ENCODE measurements at places on chromosomes 1 and 21.
A peak's percentile ranks its signal among the peaks of the same experiment; 100 is the strongest.

DNA sequence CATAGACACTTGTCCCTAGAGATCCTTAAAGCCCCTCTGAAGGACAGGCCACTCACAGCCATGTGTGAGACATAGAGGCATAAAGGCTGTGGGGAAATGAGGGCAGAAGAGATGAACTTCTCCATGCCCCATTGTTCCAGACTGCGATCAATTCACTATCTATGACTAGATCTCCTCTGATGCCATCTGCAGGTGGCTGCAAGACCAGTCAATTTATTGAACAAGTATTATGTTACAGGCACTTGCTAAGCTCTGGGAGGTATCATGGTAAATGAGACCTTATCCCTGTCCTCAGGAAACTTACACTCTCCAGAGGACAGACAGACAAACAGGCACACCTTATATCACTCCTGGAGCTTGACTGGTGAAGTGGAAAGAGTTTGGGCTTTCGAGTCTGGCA, 22.9 kb downstream of the UBIAD1 start:
- no peak for DNase-seq

- peak; percentile 80 for DNase-seq
Measured at GRCh38 chr1:168767894-168768584, 39.0 kb upstream of the DPT start.

DNA sequence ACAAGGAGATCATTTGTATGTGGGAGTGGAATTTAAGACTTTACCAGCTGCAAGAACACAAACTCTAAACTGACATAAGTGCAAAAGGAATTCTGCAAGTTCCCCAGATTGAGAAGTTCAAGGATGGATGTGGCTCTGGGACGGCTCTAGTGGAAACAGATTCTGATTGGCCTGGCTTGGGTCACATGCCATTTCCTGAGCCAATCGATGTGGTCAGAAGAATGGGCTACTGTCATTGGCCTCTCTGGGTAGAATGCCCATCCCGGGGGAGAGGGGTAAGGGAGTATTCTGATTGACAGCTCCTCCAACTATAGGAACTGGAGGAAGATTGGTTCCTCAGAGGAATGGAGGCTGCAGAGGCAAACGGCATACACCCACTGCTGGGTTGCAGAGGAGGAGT, 6.0 kb upstream of the IFNLR1 start:
- peak; percentile 27 for DNase-seq

DNA sequence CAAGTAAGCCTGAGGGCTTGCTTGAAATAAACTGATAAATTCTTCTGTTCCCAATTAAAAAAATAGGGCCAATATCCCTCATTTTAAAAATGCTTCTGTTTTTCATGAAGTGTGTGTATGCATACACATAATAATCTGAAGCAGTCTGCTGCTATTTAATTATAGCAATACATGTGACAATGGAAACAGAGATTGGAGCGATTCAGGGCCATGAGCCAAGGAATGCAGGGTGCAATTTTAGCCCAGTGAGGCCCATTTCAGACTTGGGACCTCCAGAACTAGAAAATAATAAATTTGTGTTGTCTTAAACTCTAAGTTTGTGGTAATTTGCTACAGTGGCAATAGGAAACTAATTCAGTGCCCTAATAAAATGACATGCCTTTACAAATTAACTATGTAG, 264.9 kb downstream of the LTN1 start:
- DNase-seq, result no peak

GRCh38 chr1:192399161-192399560, 82.4 kb downstream of the RGS21 start:
- DNase-seq, result no peak

DNA sequence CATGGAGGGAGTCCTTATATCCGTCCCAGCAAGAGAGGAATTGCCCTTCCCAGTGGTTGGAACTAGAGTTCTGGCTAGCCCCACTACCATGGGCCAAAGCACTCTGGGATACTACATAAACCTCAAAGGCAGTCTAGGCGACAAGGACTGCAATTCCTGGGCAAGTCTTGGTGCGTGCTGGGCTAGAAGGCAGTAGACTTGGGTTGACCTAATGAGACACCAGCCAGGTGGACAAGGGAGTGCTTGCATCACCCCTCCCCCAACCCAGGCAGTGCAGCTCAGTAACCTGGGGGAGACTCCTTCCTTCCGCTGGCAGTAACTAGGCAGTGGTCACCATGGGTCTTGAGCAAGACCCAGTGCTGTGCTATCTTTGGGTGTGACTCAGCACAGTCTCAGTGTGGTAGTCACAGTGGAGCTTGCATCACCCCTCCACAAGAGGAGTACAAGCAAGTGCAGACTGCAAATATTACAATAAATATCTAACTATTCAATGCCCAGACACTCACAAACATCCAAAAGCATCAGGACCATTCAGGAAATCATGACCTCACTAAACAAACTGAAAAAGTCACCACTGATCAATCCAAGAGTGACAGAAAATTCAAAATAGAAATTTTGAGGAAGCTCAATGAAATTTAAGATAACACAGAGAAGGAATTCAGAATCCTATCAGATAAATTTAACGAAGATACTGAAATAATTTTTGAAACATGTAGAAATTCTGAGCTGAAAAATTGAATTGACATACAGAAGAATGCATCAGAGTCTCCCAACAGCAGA, 84.7 kb upstream of the LYPLAL1 start:
- DNase-seq, result no peak

- DNase-seq, result no peak
Measured at GRCh38 chr1:42429603-42430002, 26.2 kb downstream of the ZMYND12 start.

- DNase-seq, result no peak
Measured at GRCh38 chr1:102884238-102884637, 224.1 kb downstream of the COL11A1 start.

- DNase-seq, result peak; percentile 9
Measured at GRCh38 chr1:192311281-192311680, 5.5 kb upstream of the RGS21 start.

DNA sequence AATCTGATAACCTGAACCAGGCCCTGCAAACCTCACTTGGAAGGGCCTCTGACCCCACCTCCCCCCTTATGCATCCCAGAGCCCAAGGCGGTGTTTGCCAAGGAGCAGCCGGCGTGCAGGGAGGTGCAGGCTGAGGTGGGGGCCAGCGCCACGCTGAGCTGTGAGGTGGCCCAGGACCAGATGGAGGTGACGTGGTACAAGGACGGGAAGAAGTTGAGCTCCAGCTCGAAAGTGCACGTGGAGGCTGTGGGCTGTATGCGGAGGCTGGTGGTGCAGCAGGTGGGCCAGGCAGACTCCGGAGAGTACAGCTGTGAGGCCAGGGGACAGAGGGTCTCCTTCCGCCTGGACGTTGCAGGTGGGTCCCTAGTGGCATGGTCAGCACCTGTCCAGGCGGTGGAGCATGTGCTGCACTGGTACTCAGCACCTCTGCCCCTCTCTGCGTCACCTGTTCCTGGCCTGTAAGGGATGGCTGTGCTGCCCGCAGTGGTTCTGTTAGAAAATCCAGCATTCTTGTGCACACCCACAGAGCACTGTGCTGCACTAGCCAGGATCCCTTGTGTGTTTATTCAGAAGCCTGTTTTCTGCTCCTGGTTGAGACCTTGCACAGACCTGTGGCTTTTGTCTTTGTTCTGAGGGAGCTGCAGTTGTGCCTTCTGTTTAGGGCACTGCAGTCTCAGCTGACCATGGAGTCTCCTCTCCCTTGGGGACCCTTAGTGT, 11.6 kb downstream of the OBSCN start:
- DNase-seq, result no peak

GRCh38 chr1:154583773-154584172, 16.2 kb downstream of the CHRNB2 start:
- DNase-seq, result no peak

DNA sequence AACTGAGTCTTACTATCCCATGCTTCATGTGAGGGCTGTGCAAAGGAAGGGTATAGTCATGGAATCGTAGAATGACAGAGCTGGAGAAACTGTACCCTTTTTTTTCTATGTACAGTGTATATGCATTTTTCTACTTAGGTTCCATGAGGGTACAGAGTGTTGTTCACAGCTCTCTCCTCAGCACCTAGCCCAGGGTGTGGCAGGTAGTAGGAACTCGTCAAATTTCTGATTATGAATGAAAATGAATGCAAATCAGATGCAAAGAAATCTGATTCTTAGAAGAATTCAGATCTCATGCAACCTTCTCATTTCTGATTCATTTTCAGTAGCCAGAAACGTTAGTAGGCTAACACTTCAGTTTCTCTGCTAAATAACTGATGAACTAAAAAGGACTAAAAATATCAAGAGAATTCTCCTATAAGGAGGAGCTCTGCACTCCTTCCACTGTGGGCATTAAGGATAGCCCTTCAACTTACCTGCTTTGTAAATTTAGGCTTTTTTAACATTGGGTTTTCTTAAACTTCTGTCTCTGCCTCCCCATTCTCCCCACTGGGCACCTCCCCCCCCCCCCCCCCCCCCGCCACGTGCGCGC, 18.0 kb upstream of the HHAT start:
- no peak for DNase-seq

- no peak for DNase-seq
Measured at GRCh38 chr21:41983229-41983628, 26.9 kb downstream of the ZBTB21 start.

- no peak for DNase-seq
Measured at GRCh38 chr21:38440746-38441145, 57.5 kb downstream of the ERG start.

GRCh38 chr21:45146801-45147200, 72.4 kb downstream of the ADARB1 start:
- no peak for DNase-seq

DNA sequence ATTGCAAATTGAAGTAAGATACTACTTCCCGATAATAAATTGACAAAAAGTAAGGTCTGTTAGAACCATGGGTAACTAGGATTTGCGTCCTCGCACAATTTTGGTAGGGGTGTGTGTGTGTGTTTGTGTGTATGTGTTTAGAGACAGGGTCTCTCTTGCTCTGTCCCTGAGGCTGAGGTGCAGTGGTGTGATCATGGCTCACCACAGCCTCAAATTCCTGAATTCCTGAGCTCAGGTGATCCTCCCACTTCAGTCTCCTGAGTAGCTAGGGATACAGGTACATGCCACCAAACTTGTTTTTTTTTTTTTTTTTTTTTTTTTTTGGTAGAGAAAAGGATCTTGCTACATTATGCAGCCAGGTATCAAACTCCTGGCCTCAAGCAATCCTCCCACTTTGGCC, 209.2 kb upstream of the ESRRG start:
- no peak for DNase-seq

DNA sequence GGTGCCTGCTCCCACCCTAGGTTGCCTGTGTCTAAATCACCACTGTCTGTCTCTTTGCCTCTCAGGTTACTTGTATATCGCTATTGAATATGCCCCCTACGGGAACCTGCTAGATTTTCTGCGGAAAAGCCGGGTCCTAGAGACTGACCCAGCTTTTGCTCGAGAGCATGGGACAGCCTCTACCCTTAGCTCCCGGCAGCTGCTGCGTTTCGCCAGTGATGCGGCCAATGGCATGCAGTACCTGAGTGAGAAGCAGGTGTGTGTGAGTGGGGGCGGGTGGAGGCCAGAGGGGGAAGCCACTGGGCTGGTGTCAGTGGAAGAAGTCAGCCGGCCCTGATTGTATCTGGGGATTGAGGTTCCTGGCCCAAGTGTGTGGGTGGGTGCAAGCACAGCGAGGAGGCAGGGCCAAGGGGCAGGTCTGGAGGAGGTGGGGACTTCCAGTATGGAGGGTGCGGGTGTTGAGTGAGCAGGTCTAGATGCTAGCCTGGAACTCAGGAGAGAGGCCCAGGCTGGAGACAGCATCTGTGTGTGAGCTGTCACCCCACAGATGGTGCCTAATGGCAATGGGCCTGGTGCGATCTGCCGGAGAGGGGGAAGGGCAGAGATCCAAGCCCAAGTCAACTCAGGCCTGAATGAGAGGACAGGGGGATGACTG, 17.2 kb downstream of the TIE1 start:
- no peak for DNase-seq

DNA sequence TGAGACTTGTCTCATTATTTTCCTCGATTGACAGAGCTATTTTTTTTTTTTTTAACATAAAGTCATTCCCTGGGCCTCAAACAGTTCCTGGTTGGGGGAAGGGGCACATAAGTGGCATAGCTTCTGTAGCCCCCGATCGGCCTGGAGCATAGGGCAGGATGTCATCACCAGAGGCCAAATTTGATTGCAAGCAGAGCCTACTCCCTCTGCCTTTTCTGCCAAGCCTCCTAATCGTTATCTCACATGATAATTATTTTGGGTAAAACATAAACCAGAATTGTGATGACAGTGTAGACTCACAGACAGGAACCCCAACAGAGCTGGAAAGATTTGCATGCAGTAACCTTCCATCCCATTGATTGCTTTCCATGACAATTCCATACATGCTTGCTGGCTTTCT, 404.8 kb downstream of the PCP4 start:
- DNase-seq, result no peak

DNA sequence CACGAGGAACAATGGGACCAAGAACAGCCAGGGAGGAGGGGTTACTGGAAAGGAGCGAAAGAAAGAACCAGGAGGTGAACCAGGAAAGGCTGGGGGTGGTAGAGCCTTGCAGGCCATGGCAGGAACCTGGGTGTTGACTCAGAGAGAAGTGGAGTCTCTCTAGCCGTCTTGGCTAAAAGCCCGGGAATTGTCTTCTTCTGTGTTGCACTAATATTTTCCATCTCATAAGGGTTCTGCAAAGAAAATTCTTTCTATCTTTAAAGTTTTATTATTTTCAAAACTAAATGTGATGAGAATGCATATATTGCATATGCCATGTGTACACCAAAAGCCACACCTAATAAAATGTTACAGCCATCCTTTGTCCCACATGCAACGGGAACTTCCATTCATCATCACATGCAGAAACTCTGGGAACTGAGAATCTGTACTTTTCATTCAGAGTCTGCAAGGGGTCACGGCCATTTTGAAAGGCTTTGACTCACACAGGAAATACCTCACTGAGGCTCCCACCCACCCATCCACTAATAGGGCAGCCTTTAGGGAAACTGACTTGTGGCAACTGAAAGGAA, 38.0 kb downstream of the ERG start:
- DNase-seq, result peak; percentile 29

DNA sequence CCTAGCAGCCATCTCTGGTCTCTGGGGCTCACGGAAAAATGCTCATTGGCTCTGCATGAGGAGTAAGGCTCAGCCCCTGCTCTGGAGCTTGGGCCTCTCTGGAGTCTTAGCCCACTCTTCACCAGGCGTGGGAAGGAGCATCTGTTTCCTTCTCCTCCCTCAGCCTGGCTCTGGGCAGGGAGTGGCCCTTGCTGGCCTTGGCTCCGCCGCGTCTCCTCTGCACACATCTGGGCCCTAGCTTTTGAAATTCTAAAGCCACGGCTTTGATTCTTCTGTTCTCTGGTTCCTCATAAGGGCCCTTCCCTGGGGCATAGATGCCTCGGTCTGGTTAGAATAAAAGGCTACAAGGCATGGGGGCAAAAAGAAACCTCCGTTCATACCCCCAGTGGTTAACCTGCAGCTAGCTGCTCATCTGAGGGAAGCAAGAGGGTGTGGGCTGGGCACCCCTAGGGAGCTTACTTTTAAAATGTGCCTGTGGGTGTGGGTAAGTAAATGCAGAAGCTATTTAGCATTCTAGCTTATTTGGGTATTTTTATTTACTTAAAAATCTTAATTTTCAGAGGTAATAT, 145.6 kb downstream of the CAMTA1 start:
- DNase-seq, result no peak

GRCh38 chr1:9413877-9414213, 121.2 kb downstream of the SPSB1 start:
- peak; percentile 58 for DNase-seq

Measured in skin of body (tissue), 3 donors.